Placental pericyte (primary cell): ENCODE measurements at places on chromosomes 12 and 14. TPM values are rescaled to one million over a fixed set of nuclear protein-coding genes. Genes with fewer than 3 reads are reported as not detected.

The CCER1 gene
- not detected in 2 replicates for total RNA-seq

The NACA gene
- 586 and 1,010 TPM in 2 replicates for total RNA-seq

The DLK1 gene
- total RNA-seq = not detected in 2 replicates

The CACNA1C gene
- 2.4 and 3.6 TPM in 2 replicates for total RNA-seq

The SMOC1 gene
- total RNA-seq = not detected in 2 replicates

The SERPINA3 gene
- total RNA-seq = under 0.01 and 0.14 TPM in 2 replicates

The GTF2H3 gene
- total RNA-seq = 40.9 and 47.4 TPM in 2 replicates

The KRT74 gene
- not detected in 2 replicates for total RNA-seq

The IKZF4 gene
- total RNA-seq = 2.8 and 4.9 TPM in 2 replicates

The BHLHE41 gene
- 0.66 and 1.6 TPM in 2 replicates for total RNA-seq

The SLCO1B1 gene
- not detected in 2 replicates for total RNA-seq

The C12orf60 gene
- 0.44 and 0.86 TPM in 2 replicates for total RNA-seq

The SLC39A5 gene
- not detected in 2 replicates for total RNA-seq

The ZBTB42 gene
- 2.9 and 3.3 TPM in 2 replicates for total RNA-seq

The PLEKHH1 gene
- total RNA-seq = 1.1 and 1.3 TPM in 2 replicates

The SERPINA9 gene
- total RNA-seq = 0.43 TPM in 1 of 2 replicates, not detected in the other

The DLGAP5 gene
- 1.1 and 41.8 TPM in 2 replicates for total RNA-seq

The SCYL2 gene
- total RNA-seq = 33.7 and 61.3 TPM in 2 replicates

The FAIM2 gene
- 0.29 and 6.6 TPM in 2 replicates for total RNA-seq

The TRMT5 gene
- total RNA-seq = 8.3 and 10.9 TPM in 2 replicates

The ESR2 gene
- 0.14 TPM in 1 of 2 replicates, not detected in the other for total RNA-seq

The ZC2HC1C gene
- 0.22 and 2.3 TPM in 2 replicates for total RNA-seq

The KRT8 gene
- total RNA-seq = 217 and 272 TPM in 2 replicates

The CEBPE gene
- total RNA-seq = not detected in 2 replicates

The LMO3 gene
- total RNA-seq = not detected in 2 replicates
